Activated naive CD8-positive, alpha-beta T cell treated with anti-CD3 and anti-CD28 coated beads, Interleukin-2, amount 10 ng/mL, durations not matched to agents 7 days and 5 days (primary cell): ENCODE measurements at places on chromosomes 2 and 18. TPM values are rescaled to one million over a fixed set of nuclear protein-coding genes. Genes with fewer than 3 reads are reported as not detected.

DNA sequence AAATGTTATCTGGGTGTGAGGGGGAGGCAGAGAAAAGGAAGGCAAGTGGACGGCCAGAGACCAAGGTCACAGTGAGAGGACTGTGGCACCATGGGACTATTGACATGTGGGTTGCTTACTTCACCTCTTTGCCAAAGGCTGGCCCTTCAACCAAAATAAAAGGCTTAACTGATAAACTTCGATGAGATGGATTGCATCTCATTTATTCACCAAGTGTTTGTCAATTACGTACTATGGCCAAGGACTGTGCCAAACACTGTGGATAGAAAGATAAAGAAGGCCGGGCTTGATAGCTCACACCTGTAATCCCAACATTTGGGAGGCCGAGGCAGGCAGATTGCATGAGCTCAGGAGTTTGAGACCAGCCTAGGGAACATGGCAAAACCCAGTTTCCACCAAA, 98.7 kb upstream of the CCBE1 start:
- H3K4me1 ChIP-seq = no peaks in the 10 kb centered on the region
- peaks cover 4% of the 10 kb centered on the region for H3K27me3 ChIP-seq
- H3K36me3 ChIP-seq = no peaks in the 10 kb centered on the region
- H3K27ac ChIP-seq = no peak overlapping the region
- H3K4me3 ChIP-seq = no peak overlapping the region

AOX1 gene
- not detected for total RNA-seq

- no peak for DNase-seq
- H3K4me1 ChIP-seq = no peaks in the 10 kb centered on the region
- H3K4me3 ChIP-seq = no peak overlapping the region
- H3K36me3 ChIP-seq = no peaks in the 10 kb centered on the region
- H3K27ac ChIP-seq = no peak overlapping the region
Observed at GRCh38 chr2:12090590-12090989, 344.2 kb downstream of the LPIN1 start.

- no peak for DNase-seq
- H3K27me3 ChIP-seq = no peaks in the 10 kb centered on the region
- H3K4me3 ChIP-seq = no peak overlapping the region
- peaks cover 3% of the 10 kb centered on the region for H3K4me1 ChIP-seq
Observed at GRCh38 chr18:74832381-74832780, 234.7 kb downstream of the ZNF407 start.

CTIF gene
- 2.4 TPM for total RNA-seq

GRCh38 chr2:61436092-61436491, 34.8 kb downstream of the USP34 start:
- H3K4me3 ChIP-seq = peak overlapping the region; percentile 5
- DNase-seq = no peak
- H3K27me3 ChIP-seq = no peaks in the 10 kb centered on the region

DNA sequence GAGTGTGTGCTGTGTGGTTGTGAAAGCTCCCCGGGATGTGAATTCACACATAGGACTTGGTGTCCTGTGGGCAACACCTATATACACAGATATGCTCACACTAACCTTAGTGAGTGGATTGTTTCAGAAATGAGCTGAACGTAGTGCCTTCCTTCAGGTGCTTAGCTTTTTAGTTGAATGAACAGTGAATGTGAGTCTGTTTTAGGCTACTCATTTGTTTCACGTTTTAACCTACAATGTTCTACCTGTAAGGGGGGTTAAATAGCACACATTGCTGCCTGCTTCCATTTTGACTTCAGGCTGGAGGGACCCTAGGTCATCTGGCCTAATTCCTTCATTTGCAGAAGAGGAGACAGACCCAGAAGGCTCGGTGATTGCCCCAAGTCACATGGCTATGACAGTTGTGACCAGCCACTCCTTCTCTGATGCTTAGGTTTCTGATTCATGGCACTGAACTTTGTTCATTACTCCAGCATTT, 1.0 kb downstream of the PLEK start:
- no peak for DNase-seq
- H3K4me1 ChIP-seq = peaks cover 18% of the 10 kb centered on the region
- H3K27ac ChIP-seq = peak overlapping the region; percentile 12
- H3K36me3 ChIP-seq = peaks cover 2% of the 10 kb centered on the region

DNA sequence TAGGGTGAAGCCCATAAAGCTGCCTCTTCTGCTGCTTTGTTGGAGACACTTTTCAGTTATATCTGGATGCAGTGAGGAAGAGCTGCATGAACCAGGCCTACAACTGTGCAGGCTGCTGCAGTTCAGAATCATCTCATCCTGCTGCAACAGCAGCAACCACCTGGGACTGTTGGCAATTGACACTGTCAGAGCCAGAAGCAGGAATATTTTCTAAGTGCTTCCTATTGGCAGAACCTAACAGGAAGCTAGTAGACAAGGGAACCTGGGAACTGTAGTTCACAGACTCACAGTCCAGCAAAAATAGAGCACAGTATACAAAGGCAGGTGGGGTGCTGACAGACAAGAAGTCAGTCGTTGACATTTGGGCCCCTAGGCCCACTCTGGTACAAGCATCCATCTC, 452.9 kb upstream of the SPRED2 start:
- no peaks in the 10 kb centered on the region for H3K4me1 ChIP-seq
- H3K4me3 ChIP-seq = no peak overlapping the region
- H3K27ac ChIP-seq = no peak overlapping the region
- H3K27me3 ChIP-seq = no peaks in the 10 kb centered on the region

AFF3 gene
- total RNA-seq = 2.2 TPM

SERPINB7 gene
- not detected for total RNA-seq

DNA sequence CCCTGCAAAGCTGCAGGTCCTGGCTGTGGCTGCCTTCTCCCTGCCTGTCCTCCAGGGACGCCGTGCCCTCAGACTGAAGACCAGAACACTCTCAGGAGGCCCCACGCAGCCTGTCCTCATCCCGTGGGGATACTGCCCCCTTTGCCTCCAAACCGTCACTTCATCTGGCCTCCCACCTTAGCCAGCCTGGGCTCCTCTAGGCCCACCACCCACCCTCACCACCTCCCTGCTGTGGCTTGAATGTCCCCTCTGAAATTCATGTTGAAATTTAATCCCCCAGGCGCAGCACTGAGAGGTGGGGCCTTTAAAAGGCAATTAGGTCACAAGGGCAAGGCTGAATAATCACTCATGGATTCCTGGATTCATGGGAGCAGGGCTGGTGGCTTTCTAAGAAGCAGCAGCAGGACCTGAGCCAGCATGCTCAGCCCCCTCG, 198.2 kb downstream of the SEPTIN10 start:
- DNase-seq = no peak
- H3K4me3 ChIP-seq = no peak overlapping the region
- peaks cover 1% of the 10 kb centered on the region for H3K4me1 ChIP-seq
- H3K36me3 ChIP-seq = no peaks in the 10 kb centered on the region
- no peaks in the 10 kb centered on the region for H3K27me3 ChIP-seq

DNA sequence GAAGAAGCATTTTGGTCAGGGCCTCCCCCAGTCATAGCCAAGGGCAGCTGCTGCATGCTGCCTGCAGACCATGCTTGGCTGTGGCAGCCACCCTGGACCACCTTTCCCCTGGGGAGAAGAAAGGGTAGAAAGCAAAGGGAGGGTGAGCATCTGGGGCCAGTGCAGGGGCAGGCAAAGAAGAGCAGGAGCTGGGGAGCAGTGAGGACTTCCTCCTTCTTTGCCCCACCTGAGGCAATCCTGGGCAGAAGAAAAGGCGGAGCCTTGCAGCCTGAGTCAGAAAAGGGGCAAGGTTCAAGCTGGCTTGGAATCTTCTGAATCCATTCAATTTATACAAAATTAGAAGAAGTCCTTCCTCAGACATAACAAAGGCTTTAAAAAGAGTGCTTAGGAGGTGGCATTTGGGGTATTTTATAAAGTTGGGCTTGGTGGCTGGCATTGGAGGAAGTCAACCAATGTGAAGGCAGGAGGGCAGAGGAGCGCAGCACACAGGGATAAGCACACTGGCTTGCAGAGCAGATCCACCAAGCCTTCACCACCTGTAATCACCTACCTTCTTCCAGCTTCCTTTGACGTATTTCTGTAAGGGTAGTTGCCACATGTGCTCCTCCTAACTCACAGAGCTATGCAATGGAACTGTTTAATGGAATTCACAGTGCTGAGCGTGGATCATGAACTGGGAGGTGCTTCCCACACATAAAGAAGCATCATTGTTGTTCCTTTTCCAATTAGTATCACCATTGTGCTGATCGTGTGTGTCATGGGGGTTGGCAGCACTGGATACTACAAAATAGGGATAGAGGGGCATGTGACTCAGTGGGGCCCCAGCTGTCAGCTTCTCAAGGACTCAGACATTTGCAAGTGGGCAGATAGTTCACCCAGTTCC, 154.4 kb upstream of the EPAS1 start:
- H3K36me3 ChIP-seq = no peaks in the 10 kb centered on the region
- no peaks in the 10 kb centered on the region for H3K27me3 ChIP-seq
- peaks cover 38% of the 10 kb centered on the region for H3K4me1 ChIP-seq
- no peak overlapping the region for H3K4me3 ChIP-seq
- no peak for DNase-seq

CCDC85A gene
- total RNA-seq = not detected

DNA sequence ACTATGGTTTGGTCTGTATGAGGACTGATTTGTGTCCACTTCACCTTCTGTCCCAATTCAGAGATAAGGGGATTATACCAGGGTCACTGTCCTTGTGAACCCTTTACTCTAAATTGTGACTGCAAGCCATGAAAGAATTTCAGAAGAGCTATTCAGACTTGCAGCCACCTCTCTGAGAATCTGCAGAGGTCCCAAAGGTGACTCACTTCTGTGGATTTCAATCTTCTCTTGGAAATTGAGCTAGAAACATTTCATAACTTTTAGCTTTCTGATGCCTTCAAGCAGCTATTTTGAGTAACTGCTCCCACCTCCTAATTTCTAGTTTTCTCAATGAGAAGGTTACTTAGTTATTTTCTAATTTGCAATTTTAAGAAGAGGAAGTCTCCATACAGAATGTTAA, 1242.4 kb upstream of the ACVR2A start:
- no peak for DNase-seq
- H3K4me3 ChIP-seq = no peak overlapping the region
- H3K4me1 ChIP-seq = no peaks in the 10 kb centered on the region
- H3K36me3 ChIP-seq = no peaks in the 10 kb centered on the region
- no peak overlapping the region for H3K27ac ChIP-seq

GRCh38 chr2:207231106-207231865, 65.5 kb upstream of the KLF7 start:
- no peak for DNase-seq
- H3K4me1 ChIP-seq = peaks cover 18% of the 10 kb centered on the region
- H3K4me3 ChIP-seq = no peak overlapping the region
- no peak overlapping the region for H3K27ac ChIP-seq
- peaks cover 2% of the 10 kb centered on the region for H3K27me3 ChIP-seq

GRCh38 chr2:8475349-8476031, 206.4 kb upstream of the ID2 start:
- peaks cover 90% of the 10 kb centered on the region for H3K4me1 ChIP-seq
- H3K4me3 ChIP-seq = peak overlapping the region; percentile 26
- no peak for DNase-seq
- H3K27me3 ChIP-seq = no peaks in the 10 kb centered on the region
- H3K36me3 ChIP-seq = peaks cover 12% of the 10 kb centered on the region

GRCh38 chr2:88220718-88221117, 50.6 kb downstream of the THNSL2 start:
- no peak overlapping the region for H3K4me3 ChIP-seq
- no peaks in the 10 kb centered on the region for H3K36me3 ChIP-seq
- no peaks in the 10 kb centered on the region for H3K4me1 ChIP-seq
- no peak overlapping the region for H3K27ac ChIP-seq

DNA sequence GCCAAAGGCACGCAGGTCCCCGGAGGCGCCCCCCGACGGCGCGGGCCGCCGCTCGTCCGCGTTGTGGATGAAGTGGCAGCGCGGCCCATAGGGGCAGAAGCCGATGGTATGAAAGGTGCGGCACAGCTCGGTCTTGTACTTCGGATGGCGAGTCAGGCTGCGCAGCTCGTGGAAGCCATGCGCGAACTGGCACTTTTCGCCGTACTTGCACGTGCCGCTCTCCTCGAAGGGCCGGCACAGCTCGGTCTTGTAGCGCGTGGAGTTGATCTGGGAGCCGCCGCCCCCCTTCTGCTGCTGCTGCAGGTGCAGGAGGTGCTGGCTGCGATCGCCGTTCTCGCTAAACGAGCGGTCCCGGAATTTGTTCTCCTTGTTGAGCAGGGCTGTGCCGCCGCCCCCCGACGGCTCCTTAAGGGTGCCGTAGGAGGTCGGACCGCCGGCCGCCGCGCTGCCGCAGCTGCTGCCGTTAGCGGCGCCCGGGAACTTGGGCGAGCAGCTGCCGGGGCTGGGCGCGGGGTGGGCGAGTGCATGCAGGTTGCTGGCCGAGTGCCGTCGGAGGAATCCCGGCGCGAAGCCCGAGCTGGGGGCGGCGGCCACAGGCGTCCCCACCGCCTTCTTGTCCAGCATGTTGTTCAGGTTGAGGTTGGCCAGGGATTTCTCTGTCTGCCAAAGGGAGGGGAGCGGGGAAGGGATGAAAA, 1.2 kb downstream of the ZFP36L2 start:
- peak overlapping the region; percentile 98 for H3K4me3 ChIP-seq
- peak; percentile 82 for DNase-seq
- H3K36me3 ChIP-seq = peaks cover 46% of the 10 kb centered on the region
- peak overlapping the region; percentile 94 for H3K27ac ChIP-seq
- no peaks in the 10 kb centered on the region for H3K27me3 ChIP-seq

DNA sequence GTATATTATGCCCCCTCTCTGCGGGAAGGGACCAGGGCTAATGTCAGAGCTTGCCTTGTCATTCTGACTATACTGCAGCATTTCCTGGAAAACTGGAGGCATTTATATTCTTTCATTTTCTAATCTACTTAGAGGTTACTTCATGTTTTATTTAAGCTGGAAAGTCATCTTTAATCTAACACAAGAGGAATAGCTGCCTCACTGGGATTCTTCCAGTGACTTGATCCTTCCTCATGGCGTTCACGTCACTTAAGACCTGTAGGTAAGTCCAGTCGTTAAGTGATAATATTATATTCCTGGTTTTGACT, 727.6 kb upstream of the DDX18 start:
- no peak for DNase-seq
- no peaks in the 10 kb centered on the region for H3K27me3 ChIP-seq
- no peaks in the 10 kb centered on the region for H3K4me1 ChIP-seq
- no peaks in the 10 kb centered on the region for H3K36me3 ChIP-seq
- H3K4me3 ChIP-seq = no peak overlapping the region
- no peak overlapping the region for H3K27ac ChIP-seq

DNA sequence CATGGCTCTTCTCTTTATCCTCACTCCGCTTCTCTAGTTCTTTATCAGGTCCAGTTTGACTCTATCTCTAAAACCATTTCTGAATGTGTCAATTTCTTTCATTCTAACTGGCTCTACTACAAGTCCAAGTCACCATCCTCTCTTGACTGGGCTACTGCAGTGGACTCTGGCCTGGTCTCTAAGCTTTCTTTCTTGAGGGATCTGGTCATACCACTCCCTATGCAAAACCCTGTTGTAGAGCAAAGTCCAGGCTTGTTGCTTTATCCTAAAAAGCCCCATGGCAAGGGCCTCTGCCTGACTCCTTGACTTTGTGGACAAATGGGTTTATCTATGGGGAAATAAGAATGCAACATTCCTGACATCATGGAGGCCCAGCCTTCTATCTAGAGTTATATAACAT, 87.1 kb downstream of the BCL2L11 start:
- peaks cover 6% of the 10 kb centered on the region for H3K4me1 ChIP-seq
- H3K27ac ChIP-seq = no peak overlapping the region
- H3K36me3 ChIP-seq = no peaks in the 10 kb centered on the region

GRCh38 chr2:211329421-211329820, 773.0 kb downstream of the CPS1 start:
- H3K27ac ChIP-seq = no peak overlapping the region
- H3K4me3 ChIP-seq = no peak overlapping the region
- no peak for DNase-seq
- no peaks in the 10 kb centered on the region for H3K36me3 ChIP-seq
